ENCODE measurements at places on chromosomes 2 and 18.

DNA sequence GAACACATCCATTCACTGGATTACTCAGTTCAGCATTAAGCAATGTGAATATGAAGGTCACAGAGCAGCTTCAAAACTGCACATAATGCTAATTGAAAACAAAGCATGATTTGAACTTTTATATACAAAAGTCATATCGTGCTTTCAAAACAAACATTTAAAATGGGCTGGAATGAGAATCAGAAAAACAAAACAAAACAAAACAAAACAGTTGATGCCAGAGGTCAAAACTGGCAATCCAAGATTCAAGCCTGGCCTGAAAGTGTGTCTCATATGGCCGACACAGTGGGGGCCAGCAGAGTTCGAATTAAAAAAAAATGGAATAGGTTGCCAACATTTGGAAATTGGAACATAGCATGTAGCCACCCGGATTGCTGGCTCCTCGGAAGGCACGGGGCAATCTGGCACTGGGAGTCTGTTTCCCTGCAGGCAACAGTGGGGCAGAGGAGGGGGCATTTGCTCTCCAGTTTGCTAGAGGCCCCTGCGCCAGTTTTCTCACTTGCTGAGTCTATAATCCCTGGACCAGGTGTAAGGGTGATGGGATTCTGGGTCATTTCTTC, 294.4 kb downstream of the ZNF521 start:
- DNase-seq = no peak

DNA sequence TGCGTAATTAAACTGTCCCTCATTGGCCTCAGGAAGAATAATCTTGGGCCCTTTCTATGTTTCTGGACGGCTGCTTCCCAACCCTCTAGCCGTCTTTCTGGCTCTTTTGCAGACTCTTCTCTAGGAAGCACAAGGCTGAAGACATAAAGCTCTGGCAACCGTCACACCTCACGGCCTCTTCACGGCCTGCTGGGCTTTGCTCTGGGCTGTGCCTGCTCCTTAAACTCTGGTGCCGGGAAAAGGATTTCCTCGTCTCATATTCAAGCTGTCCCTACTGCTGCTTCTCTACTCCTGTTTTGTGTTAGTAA, 36.0 kb upstream of the WIPF1 start:
- DNase-seq = no peak

DNA sequence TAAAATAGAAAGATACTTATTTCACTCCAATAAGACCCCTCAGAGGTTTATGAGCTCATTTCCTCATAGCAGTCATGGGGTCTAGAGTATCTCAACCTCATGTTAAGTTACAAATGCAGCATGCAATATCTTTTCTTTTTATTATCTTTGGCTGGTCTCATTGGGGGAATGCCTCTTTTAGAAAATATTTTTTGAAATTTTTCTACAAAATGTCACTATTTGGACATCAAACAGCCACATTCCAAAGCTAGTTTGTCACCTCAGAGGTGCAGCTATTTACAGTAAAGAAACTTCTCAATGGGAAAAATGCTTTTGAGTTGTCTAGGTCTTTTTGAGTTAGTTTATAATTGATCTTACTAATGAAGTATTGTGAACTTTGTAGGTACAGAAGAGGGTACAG, 370.7 kb upstream of the LRATD1 start:
- no peak for DNase-seq

DNA sequence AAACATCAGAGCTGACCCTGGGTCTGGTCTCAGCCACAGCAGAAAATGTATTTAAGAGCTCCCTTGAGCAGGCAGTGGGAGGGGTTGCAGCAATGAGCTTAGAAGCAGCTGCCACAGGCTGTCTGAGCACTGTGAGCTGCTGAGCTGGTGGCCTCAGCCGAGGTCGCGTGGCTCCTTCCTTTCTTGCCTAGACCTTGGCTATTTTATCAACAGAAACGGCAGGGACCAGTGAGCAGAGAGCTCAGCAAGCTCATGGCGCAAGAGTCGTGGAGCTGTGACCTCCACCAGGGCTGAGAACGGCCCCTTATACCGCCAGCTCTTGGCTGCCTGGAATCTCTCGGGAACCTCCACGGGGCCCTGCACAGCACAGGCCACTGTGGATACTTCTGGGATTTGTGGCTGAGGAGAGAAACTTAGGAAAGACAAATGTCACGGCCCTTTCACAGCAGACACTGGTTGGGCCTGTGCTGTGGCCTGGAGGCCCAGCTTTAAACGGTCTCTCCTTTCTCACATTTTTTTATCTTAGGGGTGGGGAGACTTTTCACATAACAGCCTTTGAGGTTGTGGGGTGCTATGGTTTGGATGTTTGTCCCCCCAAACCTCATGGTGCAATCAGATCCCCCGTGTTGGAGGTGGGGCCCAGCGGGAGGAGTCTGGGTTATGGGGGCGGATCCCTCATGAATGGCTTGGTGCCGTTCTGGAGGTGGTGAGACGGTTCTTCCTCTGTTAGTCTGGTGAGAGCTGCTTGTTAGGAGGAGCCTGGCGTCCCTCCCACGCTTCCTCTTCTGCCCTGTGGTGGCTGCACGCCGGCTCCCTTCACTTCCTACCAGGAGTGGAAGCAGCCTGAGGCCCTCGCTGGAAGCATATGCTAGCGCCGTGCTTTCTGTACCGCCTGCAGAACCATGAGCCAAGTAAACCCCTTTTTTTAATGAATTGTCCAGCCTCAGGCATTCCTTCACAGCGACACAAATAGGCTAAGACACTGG, 1.7 kb downstream of the ALLC start:
- no peak for DNase-seq

DNA sequence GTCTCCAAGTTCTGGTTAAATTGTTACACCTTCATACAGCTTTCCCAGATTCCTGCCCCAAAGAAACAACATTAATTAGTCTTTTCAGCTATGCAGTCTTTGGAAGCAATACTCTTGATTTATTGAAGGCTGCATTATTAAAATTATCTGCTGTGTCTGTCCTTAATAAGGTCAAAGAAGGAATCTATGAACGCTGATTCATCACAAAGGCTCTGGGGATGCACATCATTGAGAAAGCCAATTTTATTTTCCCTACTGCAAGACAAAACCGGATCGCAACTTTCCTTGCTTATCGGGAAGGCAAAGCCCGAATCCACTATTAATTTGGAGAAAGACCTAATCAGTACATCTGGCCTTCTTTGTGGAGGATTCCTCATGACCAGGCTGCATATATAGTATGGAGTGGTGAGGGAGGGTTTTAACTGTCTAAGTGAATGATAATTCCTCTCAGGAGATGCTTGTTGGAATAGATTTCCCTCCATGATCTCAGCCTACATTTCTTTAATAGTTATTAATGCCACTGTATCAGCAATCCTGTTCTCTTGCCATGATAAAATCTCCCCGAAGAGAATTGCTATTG, 224.6 kb downstream of the PIK3C3 start:
- no peak for DNase-seq

DNA sequence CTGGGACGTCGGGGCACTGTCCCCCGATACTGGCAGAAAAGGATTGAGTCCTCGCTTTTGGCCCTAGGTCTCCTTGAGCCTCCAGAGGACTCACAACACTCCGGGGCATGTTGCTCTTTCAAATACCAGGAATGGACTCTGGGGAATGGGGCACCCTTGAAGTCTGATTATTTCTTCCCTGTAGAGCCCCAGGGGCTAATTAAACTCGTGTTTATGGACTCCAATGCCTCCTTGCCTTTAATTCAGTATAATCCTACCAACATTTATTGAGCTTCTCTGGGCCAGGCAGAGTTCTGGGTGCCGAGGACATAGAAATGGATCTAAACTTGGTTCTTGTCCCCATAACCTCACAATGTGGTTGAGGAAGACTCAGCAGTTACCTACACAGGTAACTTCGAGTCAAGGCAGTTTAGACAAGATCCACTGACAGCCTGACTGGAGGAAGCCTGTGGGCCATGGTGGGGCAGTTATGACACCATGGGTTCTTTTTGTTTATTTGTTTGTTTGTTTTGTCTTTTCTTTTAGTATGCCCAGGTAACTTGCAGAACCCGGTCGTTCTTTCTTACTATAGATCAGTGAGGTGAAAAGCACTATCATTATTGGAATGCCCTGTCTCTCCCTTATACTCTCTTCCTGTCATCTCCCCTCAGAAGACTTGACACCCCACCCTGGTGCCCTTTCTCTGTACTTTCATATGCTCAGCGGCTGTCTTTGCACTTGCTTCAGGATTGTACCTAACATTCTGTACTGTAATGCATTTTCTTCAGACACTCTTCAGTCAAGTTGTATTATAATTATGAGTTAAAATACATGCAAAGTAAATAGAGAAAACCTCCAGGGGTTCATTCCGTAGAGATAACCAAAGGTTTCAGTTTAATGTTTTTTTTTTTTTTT, 3.2 kb downstream of the CFLAR start:
- DNase-seq = no peak

DNA sequence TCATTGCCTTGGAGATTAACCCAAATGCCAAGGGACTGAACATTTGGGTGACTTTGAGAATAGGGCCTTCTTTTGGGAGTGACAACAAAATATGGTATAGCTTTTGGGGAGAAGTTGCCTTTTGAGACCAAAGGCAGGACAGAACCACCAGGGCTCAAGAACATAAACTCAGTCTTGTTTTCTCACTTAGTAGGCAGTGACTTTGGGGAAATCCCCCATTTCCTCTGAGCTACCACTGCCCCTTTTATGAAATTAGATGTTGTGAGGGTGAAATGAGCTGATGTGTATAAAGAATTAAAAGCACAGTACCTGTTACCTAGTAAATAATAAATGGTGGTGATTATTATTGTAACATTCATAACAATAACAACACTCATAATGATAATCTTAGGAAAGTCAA, 36.5 kb downstream of the GPD2 start:
- no peak for DNase-seq

GRCh38 chr2:118479020-118479419, 368.4 kb downstream of the EN1 start:
- no peak for DNase-seq

GRCh38 chr2:190664240-190664639, 15.4 kb downstream of the NAB1 start:
- no peak for DNase-seq

- DNase-seq = no peak
Measured at GRCh38 chr2:50953021-50953420, 78.9 kb downstream of the NRXN1 start.

- no peak for DNase-seq
Measured at GRCh38 chr2:199228887-199229819, 228.6 kb downstream of the SATB2 start.

DNA sequence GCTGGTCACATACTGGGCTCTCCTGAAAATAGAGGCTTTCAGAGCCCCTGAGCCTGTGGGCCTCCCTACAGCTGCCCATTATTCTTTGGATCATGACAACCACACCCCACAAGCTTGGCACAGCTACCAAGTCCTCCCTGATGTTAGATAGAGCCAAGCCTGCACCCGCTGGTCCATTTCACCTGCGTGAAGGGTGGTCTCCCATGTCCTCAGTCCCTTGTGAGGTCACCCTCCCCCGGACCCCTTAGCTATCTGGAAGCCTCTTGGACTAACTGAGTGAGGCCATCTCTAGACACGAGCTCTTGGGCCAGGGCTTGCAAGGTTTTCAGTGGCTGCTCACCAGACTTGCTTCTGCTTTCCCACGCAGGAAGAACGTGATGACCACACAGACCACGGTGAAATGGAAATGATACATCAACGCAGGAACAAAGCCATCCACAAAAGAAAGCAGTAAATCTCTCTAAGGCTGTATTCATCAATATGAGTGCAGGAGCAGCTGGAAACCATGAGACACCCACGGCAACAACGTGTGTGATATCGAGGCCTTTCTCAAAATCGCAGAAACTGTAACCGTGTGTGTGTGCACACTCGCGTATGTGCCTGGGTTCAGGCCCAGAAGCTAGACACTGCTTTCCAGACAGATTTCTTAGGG, 10.1 kb upstream of the MAL start:
- DNase-seq = no peak

- DNase-seq = no peak
Measured at GRCh38 chr2:152042636-152043615, 55.9 kb downstream of the CACNB4 start.

- no peak for DNase-seq
Measured at GRCh38 chr18:74714120-74714519, 116.5 kb downstream of the ZNF407 start.

DNA sequence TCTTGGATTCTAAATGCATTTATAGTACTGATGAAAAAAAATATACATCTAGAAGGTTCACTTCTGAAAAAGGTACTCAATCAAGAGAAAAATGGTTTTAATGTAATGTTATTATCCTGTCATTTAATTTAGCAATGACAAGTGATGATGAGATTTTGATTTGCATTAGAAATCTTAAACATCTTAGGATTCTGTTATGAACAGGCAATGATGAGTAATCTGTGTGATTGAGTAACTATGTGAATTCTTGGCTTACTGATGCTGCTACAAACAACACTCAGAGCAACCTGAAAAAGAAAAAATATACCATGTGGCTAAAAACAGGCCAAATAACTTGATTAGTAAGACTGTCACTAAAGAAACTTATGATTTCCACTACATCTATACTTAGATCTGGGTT, 30.1 kb downstream of the RBKS start:
- no peak for DNase-seq

GRCh38 chr2:105856581-105856980, 111.9 kb downstream of the NCK2 start:
- no peak for DNase-seq

DNA sequence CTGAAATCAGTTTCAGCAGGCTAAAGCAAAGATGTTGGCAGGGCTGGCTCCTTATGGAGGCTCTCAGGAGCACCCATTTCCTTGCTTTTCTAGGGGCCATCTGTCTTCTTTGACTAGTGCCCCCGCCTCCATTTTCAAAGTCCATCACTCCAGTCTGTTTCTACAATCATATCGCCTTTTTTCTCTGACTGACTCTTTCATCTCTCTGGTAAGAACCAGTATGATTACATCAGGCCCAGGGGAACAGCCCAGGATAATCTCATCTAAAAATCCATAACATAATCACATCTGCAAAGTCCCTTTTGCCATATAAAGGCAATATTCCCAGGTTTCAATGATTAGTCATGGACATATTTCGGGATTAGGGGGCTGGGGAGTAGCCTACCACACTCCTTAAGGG, 57.0 kb downstream of the CUL3 start:
- no peak for DNase-seq

DNA sequence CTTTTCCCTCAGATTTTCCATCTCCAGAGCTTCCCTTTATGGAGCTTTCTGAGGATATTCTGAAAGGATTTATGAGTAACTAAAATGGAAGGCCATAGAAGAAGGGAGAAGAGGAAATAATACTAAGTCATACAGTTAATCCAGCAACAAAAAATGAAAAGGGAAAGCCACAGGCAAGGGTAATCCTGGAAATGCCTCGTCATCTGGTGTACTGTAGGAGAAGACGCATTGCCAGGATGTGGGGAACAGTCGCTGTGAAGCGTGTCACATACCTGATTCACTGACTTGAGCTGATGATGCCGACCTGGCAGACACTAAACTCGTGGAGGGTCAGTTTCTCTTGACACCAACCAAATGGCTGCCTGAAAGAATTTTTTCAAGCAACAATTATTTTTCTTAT, 34.7 kb upstream of the ALPP start:
- DNase-seq = no peak

DNA sequence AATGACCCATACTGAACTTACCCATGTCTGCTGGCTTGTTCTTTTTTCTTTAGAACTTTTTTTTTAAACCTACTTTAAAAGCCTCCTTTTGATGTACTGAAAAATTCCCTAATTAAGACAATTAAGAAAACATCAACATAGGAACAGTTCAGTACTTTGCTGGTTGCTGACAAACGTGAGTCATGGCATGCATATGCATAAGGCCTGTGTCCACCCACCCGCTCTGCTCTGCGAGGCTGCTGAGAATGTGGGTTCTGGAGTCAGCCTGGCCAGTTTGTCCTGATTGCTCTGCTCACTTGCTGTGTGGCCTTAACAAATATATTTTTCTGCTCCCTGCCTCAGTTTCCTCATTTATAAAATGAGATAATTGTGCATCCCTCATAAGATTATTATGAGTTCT, 27.3 kb downstream of the LAMA3 start:
- DNase-seq = no peak

- DNase-seq = no peak
Measured at GRCh38 chr2:212713681-212714080, 175.1 kb upstream of the ERBB4 start.
